ENCODE measurements at places on chromosomes 12 and 14.

- DNase-seq, result no peak
These were observed 362.1 kb downstream of the EGLN3 start for GRCh38 chr14:33588771-33589170.

DNA sequence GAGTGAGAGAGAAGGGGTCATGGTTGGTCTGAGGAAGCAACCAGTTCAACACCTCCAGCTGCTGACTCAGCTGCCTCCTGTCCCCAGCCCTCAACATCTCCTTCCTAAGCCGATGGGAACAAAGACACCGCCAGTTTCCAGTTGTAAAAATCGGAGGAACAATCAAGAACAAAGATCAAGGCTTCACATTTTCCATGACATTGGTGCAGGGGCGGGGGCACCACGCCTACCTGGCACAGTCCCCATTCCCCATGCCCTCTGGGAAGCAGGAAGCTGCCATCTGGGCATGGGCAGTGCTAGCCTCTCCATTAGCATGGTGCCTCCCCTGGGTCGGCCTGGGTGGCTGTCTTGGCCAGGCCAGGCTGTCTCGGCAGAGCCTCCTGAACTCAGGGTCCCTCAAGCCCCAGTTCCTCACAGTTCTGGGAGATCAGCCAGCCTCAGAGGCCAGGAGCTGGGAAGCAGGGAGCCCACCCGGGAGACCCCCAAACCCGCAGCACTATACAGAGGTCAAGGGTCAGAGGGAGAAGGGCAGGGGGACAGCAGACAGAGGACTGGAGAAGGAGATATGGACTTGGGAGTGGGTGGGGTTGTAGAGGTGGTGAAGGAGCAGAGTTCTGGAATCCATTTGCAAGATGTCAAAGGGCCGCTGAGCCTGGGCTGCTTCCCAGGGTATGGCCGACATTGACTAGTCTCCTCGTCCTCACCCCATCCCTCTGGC, 19.6 kb upstream of the TMEM106C start:
- DNase-seq, result no peak

DNA sequence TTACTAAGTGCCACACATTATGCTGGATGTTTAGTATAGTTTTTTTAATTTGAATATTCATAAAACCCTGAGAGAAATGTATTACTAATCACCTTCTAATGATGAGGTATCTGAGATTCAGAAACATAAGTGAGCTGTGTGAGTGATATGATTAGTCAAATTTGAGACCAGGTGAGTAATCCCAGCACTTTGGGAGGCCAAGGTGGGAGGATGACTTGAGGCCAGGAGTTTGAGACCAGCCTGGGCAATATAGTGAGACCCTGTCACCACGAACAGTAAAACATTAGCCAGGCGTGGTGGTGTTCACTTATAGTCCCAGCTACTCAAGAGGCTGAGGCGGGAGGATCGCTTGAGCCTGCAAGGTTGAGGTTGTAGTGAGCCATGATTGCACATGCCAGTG, 438.4 kb downstream of the RAD51B start:
- DNase-seq, result no peak

DNA sequence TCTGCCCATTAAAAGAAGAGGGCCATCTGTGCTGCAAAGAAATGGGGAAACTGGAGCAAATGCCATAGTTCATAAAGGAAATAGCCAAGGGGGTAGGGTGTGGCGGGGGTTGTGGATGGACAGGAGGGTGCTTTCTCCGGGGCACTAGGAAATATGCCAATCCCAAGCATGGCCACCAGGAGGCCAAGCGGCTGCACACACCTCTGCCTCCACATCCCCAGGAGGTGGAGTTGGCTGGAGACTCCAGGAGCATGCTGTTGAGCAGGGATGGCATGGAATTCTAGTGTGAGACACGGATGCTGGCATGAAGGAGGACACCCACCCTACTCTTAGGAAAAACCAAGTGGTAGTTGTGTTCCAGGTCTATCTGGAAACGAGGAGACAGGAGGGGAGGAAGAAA, 25.2 kb downstream of the NID2 start:
- DNase-seq, result peak; percentile 66

DNA sequence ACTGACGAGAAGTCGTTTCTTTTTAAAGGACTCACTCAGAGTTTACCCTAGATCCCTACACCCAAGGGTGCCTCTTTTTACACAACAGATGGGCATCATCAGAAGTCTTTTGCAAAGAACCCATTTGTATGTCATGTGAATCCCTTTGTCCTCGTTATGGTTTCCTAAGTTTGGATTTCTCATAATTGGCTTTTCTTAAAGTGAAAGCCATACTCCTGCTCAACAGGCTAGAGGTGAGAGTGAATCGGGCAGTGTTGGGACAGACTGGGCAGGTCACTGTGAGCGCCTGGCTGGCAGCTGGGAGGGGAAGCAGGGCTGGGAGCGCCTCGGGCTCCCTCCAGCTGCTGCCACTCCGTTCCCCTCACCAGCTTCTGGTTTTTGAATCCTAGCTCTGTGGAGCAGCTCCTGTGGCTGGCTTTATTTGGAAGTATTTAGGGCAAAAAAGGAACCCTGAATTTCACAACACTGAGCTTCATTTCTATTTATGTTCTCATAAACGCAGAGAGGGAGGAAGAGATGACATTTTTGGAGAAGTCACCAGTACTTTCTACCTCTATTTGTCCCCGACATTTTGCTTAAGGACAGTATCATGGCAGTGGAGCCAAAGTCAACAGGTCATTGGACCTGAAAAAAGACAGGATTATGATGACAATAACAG, 63.8 kb upstream of the ACTN1 start:
- DNase-seq, result no peak

- no peak for DNase-seq
These were observed 130.9 kb upstream of the PLEKHA5 start for GRCh38 chr12:18998343-18999261.

DNA sequence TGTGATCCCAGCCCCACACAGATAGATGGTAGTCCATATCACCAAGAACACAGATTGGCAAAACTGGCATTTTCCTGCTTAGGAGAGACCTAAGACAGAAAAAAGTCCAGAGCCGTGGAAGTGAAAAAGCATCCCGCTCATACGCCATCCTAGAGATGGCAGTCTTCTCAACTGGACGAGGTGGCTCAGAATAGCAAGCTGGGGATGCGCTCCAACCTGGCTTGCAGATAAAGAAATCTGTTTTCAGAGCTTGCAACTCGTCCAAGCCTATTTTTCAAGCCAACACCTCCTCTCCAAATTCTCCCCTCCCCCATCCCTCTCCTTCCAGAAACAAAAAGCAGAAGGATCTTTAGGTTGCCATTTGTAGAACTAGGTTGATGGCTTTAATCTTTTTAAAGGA, 74.3 kb upstream of the OTX2 start:
- no peak for DNase-seq

GRCh38 chr14:84024231-84024820, 1505.6 kb upstream of the FLRT2 start:
- no peak for DNase-seq

DNA sequence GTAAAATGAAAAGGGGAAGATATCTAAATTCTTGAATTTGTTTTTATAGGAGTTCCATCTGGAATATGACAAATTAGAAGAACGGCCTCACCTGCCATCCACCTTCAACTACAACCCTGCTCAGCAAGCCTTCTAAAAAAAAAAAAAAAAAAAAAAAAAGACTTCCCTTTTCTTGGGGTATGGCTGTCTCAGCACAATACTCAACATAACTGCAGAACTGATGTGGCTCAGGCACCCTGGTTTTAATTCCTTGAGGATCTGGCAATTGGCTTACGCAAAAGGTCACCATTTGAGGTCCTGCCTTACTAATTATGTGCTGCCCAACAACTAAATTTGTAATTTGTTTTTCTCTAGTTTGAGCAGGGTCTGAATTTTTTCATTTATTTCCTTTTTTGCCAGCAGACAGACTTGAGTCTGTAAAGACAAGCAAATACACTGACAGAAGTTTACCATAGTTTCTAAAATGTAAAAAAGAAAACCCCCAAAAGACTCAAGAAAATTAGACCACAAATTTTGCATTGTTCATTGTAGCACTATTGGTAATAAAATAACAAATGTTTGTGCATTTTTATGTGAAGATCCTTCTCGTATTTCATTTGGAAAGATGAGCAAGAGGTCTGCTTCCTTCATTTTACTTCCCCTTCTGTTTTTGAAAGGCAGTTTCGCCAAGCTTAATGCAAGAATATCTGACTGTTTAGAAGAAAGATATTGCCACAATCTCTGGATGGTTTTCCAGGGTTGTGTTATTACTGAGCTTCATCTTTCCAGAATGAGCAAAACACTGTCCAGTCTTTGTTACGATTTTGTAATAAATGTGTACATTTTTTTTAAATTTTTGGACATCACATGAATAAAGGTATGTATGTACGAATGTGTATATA, 12.1 kb upstream of the KCNMB4 start:
- DNase-seq, result no peak

DNA sequence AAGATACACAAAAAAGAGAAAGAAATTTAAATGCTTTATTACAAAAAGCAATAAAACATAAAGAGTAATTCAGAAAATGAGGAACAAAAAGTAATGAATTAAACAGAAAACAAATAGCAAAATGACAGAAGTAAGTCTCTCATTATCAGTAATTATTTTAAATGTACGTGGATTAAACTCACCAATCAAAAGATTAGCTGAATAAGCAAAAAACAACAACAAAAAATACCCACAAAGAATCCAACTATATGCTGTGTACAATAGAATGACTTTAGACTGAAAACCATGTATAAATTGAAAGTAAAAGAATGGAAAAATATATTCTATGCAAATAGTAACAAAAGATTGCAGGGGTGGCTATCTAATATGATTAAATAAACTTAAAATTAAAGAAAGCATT, 1006.8 kb downstream of the SLC16A7 start:
- no peak for DNase-seq

- peak; percentile 87 for DNase-seq
These were observed 82.4 kb downstream of the ARF6 start for GRCh38 chr14:49975276-49975675.

DNA sequence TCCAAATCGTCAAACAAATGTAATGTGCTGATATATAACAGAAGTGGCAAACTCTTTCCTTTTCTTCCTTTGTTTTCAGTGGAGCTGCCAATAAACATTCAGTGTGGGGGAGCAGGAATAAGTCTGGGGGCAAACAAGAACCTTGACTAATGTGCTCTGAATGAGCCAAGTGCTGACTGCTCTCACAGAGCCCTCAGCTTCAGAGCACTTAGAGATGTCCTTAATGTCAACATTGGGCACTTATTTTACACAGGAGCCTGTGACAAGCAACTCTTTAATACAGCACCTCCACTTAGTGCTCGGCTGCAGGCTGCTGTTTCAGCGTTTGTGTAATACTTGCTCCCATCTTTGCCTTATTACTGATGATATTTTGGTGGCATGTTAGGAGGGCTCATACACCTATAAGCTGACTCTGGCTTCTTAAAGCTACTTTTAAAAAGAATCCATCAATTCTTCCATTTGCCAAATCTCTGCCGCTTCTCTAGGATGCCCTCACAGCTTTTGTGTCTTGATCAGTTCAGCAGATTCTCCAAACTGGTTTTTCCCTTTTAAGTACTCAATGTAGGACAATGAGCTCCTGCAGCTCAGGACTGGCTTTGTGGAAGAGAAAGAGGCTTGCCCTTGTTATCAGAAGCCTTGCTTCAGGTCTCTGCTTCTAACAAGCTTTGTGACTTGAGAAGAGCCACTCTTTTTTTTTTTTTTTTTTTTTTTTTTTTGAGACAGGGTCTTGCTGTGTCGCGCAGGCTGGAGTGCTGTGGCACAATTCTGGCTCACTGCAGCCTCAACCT, 206.6 kb downstream of the MON2 start:
- no peak for DNase-seq

DNA sequence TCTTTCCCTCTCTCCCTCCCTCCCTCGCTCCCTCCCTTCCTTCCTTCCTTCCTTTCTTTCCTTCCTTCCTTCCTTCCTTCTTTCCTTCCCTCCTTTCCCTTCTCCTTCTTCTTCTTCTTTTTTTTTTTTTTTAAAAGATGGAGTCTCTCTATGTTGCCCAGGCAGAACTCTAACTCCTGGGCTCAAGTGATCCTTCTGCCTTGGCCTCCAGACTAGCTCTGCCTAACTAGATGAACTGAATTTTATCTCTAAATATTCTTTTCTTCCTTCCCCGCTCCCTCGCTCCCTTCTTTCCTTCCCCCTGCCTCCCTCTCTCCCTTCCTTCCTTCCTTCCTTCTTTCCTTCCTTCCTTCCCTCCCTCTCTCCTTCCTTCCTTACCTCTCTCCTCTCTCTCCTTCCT, 170.5 kb upstream of the LHX5 start:
- no peak for DNase-seq

DNA sequence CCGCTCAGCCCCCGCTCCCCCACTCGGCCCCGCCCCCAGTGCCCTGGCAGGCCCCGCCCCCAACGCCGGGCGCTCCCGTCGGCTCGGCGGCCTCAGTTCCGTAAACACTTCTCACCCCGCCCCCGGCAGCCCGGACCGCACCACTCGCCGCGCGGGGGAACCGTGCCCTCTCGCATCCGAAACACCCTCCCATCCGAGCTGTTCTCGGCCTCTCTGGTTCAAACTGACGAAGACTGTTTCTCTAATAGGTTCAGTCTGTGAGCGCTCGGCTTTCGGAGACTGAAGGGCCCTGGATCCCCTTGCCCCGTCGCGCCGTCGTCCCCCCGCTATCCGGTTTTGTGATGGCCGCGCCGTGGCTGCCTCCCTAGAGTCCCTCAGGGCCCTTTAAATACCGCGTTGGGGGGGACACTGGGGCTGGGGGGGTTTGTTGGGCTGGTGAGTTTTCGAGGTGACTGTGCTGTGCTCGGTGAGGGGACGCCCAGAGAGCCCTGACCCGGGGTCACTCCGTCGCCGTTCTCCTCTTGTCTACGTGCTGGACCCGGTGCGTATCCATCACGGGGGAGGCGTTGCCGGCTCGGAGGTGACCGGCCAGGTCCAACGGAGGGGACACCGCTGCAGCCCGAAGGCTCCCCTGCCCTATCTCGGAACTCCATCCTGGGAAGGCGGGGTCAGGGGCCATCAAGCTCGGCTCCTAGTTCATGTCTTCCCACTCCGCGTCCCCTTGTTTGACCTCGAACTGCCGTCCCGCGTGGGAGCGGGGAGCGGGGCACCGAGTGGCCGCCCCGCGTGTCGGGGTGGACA, at the start of gene TCP11L2:
Gene TCP11L2 (plus strand): TSS at position 333 of the 801 bp plus-strand sequence. CDS start 8,343 bp downstream, outside the sequence.
- DNase-seq, result peak; percentile 87

GRCh38 chr14:63564318-63564717, 21.1 kb upstream of the PPP2R5E start:
- DNase-seq, result no peak

All from ACHN (cell line).